GM23338 (cell line): ENCODE measurements at places on chromosomes 6 and 20. TPM values are rescaled to one million over a fixed set of nuclear protein-coding genes. Genes with fewer than 3 reads are reported as not detected.

GRCh38 chr6:16129623-16130401, 926 bp downstream of the MYLIP start:
- DNase-seq, result peak; percentile 36

DNA sequence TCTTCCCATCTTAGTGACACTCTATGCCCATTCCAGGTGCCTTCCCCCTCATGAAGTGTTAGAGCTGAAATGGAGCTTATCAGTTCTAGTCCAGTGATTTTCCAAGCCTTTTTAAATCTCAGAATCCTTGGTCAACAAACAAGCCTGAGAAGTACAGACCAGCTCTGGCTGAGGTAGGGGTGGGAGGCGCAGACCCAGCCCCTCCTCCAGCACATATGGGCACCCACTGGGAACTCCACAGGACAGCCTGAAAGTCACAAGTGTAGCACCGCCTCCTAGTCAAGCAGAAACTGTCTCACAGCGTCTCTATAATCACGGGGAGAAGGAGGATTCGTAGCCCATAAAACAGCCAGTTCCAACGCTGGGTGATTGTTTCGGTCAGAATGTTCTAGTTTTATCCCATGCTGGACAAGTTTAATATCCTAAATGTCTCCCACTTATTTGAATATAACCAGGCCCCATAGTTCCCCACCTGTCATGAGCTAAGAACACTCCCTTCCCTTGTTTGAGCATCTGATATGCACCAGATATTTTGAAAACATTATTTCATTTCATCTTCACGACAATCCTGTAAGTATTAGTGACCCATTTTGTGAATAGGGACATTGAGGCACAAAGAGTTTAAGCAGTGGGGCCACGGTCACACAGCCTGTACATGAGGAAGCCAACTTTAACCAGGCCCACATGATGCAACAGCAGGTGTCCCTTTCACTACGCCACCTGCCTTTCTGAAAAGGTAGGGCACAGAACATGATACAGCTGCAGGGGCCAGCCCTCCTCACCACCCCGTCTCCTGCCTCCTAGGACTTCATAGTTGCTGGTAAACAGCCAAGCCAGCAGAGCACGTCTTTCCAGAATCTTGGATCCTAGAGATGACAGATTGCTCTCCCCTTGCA, 40.1 kb downstream of the TRAF3IP2 start:
- peak; percentile 74 for DNase-seq

DNA sequence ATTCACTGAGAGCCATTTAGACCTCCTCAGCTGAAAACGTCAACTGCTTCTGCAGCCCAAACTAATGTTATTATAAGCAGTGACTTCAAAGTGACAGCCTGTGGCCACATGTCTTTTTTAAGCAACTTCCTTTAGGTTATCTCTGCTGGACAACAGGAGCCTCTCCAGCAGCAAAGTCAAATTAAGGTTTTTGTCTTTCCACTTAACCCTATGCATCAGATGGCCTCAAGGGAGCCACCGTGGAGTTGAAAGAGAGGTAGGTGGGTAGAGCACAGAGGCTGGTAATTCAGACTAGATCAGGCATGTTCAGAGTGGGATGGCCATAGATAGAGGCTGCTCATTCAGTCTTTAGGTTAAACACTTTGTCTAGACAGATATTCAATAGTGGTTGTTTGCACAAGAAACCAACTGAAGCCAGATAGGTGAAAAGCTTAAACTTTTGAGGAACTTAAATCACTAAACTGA, 300.6 kb upstream of the ECI2 start:
- DNase-seq, result no peak

GRCh38 chr6:45427726-45428125, 50.0 kb upstream of the SUPT3H start:
- no peak for DNase-seq

- peak; percentile 76 for DNase-seq
Observed at GRCh38 chr6:11043961-11044711, at the start of gene ELOVL2. Gene ELOVL2 (minus strand): TSS chr6:11044305. CDS start chr6:11044230, 75 bp downstream.

GRCh38 chr6:165552248-165552736, 110.7 kb downstream of the PDE10A start:
- peak; percentile 15 for DNase-seq

- peak; percentile 80 for DNase-seq
Observed at GRCh38 chr6:129498950-129499842, 210.8 kb downstream of the ARHGAP18 start.

DNA sequence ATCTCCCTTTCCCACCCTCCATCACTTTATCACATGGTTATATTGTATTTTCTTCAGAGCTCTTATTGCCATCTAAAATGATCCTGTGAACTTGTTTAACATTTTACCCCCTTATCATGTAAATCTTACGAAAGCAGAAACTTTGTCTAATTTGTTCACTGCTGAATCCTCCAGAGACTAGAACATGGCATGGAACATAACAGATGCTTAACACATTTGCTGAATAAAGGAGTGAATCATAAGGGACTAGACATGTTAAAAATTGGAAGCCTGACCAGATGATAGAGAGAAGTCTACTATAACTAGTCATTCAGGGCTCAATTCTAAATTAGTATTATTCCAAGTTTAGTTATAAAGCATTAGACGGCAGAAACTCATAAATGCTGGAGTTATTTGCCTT, 73.3 kb downstream of the MAN1A1 start:
- DNase-seq, result no peak

COL9A3 gene
- 110 and 113 TPM in 2 replicates for total RNA-seq

HSPA12B gene
- 6.4 and 6.5 TPM in 2 replicates for total RNA-seq

ASF1A gene
- total RNA-seq, result 25.4 and 26.8 TPM in 2 replicates

FAM83C gene
- total RNA-seq, result 0.10 TPM in 1 of 2 replicates, not detected in the other

BFSP1 gene
- 4.9 and 5.0 TPM in 2 replicates for total RNA-seq

SLC17A3 gene
- total RNA-seq, result 0.27 TPM in 1 of 2 replicates, not detected in the other

CRISP3 gene
- not detected in 2 replicates for total RNA-seq

HUS1B gene
- 3.9 and 7.0 TPM in 2 replicates for total RNA-seq
